Stimulated activated CD4-positive, alpha-beta T cell treated with anti-CD3 and anti-CD28 coated beads, Interleukin-2, amount 100 ng/mL, for 24 hours (primary cell): ENCODE measurements at places on chromosomes 11 and 22.

DNA sequence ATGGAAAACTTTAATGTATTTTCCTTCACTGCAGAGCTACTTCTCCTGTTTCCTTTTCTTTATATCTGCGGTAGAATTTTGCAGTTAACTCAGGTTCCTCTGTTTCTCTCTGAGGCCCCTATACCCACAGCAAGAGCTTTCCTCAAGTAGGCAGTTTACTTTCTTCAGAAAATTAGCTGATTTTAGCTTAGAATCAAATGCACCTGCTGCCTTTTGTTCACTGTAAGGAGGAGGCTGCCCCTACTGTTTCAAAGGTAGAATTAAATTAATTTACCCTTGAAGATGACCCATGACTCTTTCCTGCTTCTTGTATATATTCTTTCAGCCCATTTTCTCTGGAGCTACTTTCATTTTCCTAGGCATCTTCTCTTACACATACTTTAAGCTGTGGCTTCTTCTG is 68.7 kb upstream of the GDPD4 start:
- DNase-seq = no peak

GRCh38 chr11:34564807-34565241 is 51.2 kb upstream of the ELF5 start:
- no peak for DNase-seq

- DNase-seq = no peak
These were observed 104.3 kb downstream of the RPL27A start for GRCh38 chr11:8786933-8787332.

DNA sequence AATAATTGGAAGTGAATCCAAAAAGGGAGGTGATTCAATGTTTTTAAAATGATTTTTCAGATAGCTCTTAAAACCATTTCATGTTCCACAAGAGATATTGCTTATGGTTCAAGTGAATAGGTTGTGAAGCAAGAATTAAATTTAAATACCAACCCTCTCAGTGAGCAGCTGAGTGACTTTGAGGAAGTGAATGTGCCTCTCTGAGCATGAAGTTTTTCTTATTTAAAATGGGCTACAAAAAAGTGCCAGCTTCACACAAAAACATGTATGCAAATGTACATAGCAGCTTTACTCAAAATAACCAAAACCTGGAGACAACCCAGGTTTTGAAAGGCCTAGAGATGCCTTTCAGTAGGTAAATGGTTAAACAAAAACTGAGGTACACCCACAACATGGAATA is 35.5 kb upstream of the GAB4 start:
- no peak for DNase-seq

DNA sequence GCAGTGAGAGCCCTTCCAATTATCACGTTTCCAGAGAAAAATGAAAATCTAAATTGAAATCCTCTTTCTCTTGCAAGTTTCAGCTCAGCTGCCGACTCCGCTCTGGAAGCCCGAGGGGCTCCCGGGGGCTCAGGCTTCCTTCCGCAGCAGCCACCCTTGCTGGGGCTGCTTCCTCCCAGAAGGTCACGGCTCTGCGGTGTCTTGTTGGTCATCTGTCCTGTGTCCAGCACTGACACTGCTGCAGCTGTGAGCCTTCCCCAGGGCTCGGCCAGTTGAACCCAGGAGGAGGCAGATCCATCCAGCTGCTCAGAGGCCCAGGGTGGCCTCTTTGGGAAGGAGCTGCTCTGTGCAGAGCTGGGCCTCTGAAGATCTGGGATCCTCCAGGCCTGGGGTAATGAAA is 1337.2 kb downstream of the TBC1D22A start:
- no peak for DNase-seq

DNA sequence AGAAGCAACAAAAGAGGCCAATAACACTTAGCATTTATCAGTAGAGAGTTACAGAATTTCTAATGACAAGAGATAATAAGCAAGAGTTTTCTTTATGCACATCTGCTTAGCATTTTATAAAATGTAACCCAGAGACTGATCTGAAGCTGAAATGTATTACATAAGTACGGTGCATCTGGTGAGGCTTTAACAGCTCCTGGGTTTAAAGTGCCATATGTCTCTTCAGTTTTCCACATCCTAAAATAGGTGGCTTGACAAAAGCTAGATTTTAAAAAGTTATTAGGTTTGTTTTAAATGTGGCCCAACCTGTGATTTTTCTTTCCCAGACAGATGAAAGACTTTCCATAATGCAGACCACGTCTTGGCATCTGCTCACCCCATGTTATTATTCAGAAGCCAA is 620.7 kb upstream of the ARHGAP42 start:
- DNase-seq = no peak

DNA sequence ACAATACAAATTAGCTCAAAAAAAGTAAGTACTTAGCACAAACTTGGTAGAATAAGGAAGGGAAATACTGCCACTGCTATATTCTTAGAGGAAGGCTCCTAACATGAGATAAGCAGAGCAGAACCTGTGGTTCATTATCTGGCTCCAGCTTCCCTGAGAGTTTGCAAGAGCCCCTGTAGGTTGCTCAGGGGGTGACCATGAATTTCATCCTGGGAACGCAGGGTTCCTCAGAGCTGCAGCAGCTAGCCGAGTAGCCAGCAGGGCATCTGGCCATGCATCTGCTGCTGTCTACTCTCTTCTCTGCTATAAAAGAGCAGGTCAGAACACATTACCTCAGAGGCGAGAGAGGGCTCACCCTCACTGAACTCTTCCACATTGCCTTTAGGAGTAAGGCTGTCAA is 67.3 kb downstream of the TRPC6 start:
- DNase-seq = no peak

- no peak for DNase-seq
These were observed 3.9 kb upstream of the RANBP1 start for GRCh38 chr22:20111689-20112622.

GRCh38 chr11:120781486-120782120 is 242.3 kb upstream of the TBCEL start:
- DNase-seq = no peak

GRCh38 chr22:47046411-47047065 is 284.1 kb downstream of the TBC1D22A start:
- DNase-seq = no peak

GRCh38 chr22:31321421-31321820 is 24.7 kb downstream of the PATZ1 start:
- no peak for DNase-seq
